ENCODE measurements at places on chromosomes 16 and 17.
A peak's percentile ranks its signal among the peaks of the same experiment; 100 is the strongest.

GRCh38 chr17:71441098-71441497, 679.7 kb upstream of the SOX9 start:
- no peak for DNase-seq

DNA sequence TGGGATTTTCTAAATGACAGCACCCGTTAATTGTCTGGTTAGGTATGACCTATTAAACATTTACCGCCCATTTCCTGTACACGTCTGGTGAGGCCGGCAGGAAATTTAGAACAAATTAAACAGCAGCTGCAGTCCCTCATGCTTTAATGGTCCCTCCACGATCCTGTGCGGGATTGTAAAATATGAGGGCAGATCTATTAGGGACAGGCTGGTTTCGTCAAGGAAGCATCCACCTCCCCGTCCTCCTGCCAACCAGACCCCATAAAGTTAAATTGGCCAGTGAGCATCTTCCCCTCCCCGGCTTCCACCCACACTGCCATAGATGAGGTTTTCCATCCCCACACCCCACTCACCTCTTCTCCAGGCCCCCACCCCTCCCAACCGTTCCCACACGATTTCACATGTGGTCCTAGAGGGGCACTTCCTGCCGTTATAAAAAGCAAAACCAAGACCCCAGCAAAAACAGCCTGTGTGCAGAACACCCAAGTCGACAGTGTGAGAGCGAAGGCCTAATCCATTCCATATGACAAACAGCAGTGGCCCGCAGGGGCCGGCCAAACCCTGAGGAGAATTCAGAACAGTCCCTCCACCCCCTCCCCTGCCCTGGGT, 331.9 kb downstream of the FOXL1 start:
- DNase-seq = no peak

DNA sequence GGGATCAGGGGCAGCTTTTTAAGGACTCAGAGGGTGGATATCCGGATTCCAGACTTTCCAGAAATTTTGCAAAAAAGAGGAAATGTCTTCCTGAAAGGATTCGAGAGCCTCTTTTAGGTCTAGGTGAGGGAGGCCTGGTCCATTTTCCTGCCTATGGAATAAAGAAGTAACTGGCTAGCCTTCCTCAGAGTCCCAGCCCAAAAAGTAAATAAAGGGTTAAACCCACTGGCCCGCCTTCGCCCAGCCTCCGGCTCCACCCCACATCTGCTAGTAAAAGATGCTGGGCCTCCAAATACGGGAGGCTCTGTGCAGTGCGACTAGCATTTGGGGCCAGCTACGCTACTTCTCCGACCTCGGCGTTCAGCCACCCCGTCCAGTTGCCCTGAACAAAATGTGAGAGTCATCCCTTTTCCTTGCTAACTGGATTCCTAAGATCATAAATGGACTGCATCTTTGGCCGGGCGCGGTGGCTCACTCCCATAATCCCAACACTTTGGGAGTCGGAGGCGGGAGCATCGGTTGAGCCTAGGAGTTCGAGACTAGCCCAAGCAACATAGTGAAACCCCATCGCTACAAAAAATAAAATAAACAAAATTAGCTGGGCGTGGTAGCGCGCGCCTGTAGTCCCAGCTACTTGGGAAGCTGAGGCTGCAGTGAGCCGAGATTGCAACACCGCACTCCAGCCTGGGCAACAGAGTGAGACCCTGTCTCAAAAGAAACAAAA, 824 bp upstream of the MPP2 start:
- peak; percentile 11 for DNase-seq

DNA sequence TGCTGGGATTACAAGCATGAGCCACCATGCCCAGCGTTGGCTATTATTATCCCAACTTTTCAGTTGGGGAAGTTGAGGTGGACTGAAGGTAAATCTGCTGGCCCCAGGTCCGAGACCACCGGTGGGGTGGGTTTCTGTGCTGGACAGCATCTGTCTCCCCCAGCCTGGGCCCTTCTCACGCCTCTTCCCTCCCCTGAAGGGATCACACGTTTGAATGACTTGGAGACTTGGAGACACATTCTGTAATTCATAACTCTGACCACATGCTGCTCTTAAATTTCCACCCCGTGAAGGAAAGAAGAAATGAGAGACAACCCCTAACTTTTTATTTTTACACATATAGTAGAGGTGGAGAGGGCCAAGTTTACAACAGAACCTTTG, 109.8 kb downstream of the MSI2 start:
- no peak for DNase-seq

GRCh38 chr17:78766225-78766624, 15.8 kb downstream of the CYTH1 start:
- DNase-seq = no peak

Data from NCI-H1436 treated with DMSO at 0.1 percent for 48 hours (cell line).